ENCODE measurements at places on chromosomes 2 and 18.

DNA sequence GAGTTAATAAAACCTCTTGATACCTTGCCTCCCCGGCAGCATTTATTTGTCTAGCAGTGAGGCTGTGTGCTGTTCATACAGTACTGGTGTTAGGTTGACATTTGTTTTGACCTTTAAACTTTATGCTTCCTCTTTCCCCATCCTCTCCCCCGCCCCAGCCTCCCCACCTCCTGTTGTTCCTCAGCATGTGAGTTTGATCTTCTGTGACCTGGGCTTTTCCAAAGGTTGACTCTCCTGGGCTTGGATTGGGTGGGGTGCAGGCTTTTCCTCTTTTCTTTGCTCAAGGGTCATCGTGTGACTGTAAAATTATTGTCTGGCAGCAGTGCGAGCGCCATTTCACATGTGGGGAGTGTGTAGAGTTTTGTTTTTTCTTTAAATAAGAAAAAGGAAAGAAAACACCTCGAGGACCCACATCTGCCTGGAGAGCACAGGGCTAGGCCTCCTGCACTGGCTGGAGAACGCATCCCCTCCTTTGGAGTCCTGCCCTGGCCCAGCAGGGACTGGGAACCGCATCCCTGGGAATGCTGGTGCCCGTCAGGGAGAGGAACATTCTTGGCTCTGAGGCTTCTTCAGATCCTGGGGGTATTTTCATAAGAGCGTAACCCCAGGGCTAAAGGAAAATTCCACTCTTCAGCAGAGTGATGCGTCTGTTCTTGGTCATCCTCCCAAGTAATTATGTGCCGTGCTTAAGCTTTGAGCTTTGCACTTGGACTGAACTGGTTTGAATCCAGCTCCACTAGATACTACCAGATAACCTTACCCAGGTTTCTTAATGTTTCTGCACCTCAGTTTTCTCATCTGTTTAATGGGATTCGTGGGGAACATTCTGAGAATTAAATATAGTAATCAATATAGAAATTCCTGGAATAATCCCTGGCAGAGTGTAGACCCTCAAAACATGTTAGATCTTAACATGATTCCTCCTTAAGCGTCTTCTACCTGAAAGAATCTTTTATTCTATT is 91.5 kb downstream of the SETBP1 start:
- no peak for DNase-seq

GRCh38 chr18:49486134-49486533 is 900 bp downstream of the C18orf32 start:
- DNase-seq, result no peak

DNA sequence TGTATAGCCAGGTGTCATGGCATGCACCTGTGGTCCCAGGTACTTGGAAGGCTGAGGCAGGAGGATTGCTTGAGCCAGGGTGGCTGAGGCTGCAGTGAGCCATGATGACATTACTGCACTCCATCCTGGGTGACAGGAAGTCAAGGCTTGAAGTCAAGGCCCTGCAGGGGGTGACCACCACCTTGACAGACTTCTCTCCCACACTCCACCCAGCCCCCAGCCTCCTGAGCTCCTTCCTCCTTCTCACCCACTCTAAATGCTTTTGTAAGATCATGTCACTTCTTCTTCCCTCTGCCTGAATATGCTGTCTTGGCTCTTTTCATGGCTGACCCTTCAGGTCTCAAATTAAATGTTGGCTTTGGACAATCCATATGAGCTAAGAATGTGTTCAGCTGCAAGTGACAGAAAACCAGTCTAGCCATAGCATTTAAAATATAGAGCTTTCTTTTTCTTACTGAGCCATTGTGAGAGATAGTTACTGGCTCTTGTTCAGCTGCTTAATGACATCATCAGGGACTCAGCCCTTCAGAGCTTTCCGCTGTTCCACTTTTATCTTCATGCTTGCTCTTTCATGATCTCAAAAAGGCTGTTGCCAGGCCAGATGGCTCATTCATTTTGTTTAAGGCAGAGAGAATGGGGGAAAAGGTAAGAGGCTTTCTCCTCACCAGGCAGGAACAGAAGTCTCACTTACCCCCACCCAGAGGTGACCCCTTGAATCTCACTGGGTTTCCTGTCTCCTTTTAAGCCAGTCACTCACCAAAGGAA is 36.7 kb upstream of the TTC39C start:
- no peak for DNase-seq

GRCh38 chr2:236661762-236662110 is 92.1 kb downstream of the ACKR3 start:
- peak; percentile 86 for DNase-seq

DNA sequence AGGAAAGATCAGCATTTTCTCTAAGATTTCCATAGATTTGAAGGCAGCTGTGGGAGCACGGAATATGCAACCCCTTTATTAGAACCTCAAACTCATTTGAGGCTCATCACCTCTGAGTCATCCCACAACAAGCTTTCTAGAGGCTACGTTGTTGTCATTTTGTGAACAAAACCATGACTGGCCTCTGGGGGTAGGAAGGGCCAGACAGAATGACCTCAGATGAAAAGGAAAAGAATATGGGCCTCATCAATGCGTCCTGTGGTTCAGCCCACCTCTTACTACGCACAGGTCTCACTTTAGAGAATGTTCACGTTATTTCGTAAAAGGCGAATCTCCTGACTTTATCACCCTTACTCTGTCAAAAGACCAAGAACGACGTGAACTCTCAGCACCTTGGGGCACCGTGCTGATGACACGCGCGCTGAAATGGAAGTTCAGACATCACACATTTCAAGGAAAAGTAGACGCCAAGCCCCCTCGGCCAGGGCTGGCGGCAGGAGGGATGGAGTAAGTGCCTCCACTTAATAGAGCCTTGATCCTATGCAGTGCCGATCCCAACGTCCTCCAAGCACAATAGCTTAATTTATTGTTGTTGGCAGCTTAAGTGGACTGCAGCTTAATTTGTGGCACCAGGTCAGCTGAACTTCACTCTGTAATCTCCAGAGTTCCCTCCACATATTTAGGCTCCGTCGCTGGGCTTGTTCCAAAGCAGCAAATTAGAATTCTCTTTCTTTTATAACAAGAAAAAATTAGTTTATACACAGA is 208.3 kb downstream of the EIPR1 start:
- peak; percentile 66 for DNase-seq

DNA sequence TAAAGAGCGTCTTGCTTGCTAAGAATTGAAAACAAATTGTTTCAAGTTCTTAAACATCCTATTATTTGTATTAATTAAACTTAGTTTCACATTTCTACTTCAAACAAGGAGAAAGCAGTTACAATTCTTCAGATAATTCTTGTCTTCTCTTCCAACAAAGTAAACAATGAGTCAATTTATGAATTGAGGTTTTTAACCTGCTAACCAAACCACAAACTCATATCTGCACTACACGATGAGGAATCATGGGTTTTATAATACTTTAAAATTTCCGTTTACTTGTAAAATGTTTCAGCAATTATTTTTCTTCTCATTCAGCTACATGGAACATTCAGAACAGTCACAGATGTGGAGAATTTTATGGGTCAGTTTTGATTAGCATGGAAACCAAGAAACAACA is 114.2 kb downstream of the SPIRE1 start:
- DNase-seq, result no peak

DNA sequence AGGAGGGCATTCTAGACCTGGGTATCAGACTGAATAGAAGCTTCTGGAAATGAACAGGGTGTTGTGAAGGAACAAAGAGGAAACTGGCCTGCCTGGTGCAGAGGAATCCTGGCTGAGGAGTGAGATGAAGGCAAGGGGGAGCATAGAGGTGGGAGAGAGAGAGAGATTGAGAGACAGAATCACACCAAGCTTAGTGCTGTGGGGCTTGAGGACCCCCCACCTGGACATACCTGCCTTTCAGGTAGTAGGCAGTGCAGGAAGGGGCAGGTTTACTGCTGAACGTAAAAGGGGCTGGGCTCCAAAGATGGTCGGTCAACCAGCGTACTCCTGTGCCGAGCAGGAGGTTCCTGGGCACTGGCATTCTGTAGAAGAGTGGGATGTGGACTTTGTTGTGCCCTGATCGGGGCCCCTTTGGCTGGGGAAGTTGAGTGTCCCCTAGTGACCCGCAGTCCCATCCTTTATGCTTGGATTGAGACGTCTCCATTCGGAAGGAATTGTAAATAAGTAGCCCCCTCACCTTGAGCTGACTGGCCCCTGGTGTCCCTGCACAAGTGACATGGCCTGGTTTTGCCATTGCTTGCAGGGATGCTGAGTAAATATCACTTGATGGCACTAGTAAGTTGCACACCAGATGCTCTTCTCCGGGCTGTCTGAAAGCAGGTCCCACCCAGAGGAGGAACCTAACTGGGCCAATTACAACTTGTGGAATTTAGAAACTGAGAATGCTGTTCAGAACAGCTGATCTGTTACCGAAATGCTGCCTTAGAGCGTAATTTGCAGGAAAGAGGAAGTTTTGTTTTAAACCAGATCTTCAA is 1.4 kb downstream of the UBE2F start:
- DNase-seq, result peak; percentile 82

DNA sequence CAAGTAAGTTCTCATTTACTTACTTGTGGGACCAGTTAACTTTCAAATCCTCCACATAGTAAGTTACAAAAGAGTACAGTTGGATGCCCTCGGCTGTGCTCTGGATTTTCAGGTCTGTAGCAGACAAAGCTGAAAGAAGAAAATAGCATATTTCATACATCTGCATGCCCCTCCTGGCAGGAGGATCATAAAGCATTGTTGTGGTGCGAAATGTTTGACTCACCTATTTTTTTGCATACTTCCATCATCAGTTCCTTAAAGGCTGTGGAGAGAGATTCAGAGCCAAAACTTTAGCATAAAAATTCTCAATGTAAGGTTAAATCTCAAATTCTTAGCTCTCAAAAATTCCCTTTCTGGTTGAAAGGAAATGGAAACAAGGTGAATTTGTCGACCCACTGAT is 70.8 kb upstream of the LPIN2 start:
- DNase-seq, result no peak

DNA sequence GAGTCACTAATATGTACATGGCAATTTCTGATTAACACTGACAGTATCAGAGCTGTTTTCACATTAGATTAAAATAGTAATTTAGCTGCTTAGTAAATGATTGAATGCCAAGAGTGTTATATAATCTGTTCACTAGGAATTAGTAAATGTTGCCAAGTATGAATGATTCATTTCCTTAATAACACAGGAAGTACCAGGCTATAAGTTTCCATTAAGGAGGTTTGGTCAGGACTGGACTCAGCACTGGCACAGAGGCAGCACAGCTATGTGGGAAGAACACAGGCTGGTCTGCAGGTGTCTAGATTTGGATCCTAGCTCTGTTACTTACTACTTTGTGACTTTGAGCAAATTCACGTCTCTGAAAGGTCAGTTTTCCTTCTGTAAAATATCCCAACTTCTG is 97.2 kb downstream of the TDRD15 start:
- DNase-seq, result no peak

DNA sequence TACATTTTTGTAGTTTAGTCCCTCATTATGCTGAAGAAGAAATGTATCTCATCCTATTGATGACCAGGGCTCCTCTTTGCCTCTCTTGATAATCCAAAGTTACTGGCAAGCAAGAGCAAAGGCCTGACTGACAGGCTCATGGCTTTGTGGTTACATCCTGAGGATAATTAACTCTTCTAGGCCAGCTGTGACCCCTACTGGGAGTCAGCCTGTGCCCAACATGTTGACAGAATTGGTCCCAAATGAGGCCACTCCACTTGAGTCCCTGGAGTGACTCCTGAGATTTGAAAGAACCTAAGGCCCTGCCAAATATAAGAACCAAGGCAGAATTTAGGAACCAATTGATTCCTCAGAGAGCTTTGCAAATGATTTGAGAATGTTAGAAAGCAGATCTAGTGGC is 973.8 kb upstream of the CELF4 start:
- no peak for DNase-seq

DNA sequence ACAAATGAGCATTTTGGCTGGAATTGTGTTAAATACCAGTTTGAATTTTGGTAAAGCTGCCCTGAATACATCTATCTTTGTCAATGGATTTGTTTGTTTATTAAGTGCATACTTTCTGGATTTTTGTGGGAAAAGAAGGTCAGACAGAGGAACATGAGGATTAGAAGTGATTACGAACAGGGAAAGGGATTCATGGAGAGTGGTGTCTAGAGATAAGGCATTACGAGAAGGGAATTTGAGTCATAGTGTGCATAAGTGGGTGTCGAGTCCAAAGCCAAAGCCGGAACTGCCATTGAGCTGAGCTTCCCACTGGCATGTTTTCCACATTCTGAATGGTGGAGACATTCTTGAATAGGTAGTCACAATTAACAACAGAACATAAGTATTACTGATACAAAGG is 68.9 kb upstream of the EFEMP1 start:
- peak; percentile 99 for DNase-seq

DNA sequence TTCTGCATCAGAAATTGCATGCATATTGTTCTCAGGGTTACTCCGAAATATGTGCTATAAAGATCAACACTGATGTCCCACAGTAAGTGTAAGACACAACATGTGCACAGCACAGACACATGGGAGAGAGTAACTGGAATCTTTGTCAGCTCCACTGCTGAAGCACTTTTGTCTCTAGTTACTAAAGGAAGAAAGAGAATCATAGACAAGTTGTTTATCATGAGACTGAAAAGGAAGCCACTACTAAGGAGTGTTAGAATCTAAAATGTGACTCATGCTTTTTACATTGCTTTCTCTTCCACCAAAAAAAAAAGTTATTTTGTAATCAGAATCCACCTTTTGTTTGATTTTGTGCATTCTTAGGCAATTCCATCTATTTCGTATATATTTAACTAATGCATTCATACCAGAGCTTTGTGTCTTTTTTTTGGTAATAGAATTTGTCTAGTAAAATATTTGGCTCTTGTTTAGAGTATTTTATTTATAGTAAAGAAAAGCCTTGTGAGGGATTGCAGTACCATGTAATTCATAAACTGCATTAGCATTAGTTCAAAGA is 502.4 kb downstream of the FBXO15 start:
- peak; percentile 11 for DNase-seq

Data from AG10803 (cell line).